ENCODE measurements at places on chromosomes 1 and 21.

GRCh38 chr1:44640200-44640853 is 34.0 kb downstream of the TMEM53 start:
- no peak for DNase-seq

DNA sequence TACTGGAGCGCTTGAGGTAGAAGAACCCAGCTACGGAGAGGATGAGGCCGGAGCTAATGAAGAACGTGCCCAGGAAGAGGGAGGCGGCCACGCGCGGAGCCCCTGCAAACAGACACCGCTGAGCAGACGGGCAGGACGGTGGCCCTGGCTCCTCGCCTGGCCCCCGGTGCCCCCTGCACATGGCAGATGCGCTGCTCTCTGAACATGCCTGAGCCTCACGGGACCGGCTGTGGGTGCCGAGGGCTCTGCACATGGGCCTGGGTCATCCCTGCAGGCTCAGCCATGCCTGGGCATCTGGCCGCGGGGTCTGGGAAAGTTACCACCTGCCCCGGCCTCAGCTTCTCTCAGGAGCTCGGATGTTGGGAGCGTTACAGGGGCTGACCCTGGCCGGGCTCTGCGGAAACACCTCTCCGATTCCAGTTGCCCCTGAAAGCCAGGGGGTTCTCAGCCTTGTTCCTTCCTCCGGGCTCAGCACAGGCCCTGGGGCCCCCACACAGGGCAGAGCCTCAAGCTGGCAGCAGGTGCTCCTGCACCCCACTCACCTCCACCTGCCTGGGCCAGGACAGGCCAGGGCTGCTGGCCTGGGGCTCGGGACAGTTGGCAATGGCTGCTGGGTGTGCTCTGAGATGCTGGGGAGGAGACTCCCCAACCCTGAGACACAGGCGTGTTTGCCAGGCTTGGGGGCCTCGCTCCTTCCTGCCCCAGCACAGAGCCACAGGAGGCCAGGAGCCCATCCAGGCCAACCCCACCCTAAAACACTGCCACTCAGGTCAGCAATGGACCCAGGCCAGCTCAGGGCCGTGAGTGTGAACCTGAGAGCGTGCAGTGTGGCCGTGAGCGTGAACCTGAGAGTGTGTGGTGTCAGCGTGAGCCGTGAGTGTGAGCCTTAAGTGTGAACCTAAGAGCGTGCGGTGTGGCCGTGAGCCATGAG is 12.1 kb upstream of the RNF223 start:
- DNase-seq = no peak

- no peak for DNase-seq
Measured at GRCh38 chr1:116559304-116559761, 11.5 kb downstream of the CD58 start.

- DNase-seq = no peak
Measured at GRCh38 chr1:2466958-2467554, 9.0 kb upstream of the PLCH2 start.

DNA sequence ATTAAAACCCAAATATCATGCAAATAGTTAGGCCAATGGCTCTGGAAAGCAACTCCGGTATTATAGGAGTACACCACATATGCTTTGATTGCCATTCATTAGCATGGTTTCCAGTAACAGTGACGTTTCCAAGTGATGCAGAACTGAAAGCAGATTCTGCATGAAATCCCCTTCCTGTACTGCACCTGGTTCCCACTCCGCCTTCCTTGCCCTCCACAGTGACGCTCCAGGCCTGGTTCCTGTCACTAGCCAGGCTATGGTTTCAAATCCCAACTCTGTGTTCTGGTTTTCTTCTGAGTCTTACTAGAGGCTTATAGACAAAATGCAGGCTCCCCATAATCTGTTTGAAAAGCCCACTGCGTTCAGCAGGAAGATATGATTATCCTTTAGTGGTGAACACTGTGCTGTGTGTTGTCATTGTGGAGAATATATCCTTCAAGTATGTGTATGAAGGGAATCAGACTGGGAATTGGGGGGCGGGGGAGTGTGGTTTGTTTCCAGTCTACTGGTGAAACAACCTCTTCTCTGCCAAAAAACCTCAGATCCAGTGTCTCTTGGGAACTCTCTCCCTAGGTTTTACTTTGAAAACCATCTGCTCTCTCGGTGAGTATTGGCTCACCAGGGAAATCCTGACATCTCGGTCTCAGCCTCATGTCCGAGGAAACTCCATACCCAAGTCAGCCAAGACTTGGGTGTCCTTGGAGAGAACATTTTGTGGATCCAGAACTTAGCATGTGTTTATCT is 78.7 kb downstream of the TYW3 start:
- no peak for DNase-seq

DNA sequence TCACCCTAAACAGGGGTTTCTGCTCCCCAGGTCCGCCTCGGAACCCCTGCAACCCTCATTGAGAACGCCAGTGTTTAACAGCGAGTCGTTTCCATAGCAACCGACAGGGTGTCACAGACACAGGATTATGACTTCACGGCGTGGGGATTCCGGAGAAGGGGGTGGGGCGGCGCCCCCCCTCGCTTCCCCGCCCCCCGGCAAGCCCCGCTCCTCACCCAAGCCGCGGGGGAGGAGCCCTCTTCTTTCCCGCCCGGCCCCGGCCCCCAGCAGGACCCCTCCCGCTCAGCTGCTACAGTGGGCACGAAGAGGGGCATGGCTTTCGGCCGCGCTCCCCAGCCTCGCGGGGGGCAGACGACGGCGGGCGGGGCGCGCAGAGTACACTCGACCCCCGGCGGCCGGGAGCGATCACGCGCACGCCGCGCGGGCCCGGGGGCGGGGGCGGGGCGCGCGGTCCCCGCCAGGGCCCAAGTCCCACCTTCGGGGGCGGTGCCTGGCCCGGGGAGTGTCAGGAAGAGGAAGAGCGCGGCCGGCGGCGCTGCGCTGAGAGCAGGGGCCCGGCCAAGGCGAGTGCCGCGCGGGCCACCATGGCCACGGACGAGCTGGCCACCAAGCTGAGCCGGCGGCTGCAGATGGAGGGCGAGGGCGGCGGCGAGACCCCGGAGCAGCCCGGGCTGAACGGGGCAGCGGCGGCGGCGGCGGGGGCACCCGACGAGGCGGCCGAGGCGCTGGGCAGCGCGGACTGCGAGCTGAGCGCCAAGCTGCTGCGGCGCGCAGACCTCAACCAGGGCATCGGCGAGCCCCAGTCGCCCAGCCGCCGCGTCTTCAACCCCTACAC is at the start of gene EFHD2:
EFHD2 (plus strand) TSS at position 501 of the 835 bp plus-strand sequence; CDS start at position 585, 84 bp downstream.
- no peak for DNase-seq

GRCh38 chr1:180946541-180947498 is 34.1 kb downstream of the KIAA1614 start:
- no peak for DNase-seq

DNA sequence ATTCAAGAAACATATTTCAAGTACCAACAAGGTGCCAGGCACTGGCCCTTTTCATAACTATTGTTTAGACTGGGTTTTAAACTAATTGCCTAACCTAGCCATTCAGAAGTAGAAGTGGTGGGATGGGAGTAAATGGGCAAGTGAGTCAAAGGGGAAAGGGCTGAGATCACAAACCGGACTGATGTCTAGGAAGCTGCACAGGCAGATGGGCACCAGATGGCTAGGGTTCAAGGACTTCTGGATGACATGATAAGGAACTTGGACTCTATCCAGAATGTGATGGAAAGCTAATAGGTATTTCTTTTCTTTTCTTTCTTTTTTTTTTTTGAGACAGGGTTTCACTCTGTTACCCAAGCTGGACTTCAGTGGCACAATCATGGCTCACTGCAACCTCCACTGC is 46.6 kb downstream of the LYST start:
- DNase-seq = no peak

DNA sequence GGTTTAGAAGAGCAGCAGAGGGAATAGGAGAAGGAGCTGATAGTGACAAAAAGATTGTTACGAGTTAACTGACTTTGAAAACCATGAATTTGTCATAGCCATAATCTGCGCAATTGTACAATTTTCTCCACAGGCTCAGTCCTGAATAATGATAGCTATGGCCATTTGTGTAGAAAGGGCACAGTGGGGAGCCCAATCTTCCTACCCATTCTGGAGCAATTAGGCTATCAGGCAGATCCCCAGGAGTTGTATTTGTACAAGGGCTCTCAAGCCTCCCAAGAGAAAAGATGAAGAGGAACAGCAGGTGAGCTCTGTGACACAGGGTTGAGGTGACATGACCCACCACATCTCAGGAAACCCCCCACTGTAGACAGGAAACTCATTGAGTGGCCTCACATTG is 42.1 kb upstream of the SAMD13 start:
- no peak for DNase-seq

DNA sequence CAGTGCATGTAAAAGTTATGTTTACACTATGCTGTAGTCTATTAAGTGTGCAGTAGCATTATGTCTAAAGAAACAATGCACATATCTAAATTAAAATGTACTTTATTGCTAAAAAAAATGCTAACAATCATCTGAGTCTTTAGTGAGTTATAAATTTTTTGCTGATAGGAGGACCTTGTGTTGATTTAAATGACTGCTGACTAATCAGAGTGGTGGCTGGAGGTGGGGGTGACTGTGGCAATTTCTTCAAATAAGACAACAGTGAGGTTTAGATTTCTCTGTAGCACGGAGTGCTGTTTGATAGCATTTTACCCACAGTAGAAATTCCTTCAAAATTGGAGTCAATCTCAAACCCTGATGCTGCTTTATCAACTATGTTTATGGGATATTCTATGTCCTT is 37.0 kb downstream of the HS2ST1 start:
- no peak for DNase-seq

DNA sequence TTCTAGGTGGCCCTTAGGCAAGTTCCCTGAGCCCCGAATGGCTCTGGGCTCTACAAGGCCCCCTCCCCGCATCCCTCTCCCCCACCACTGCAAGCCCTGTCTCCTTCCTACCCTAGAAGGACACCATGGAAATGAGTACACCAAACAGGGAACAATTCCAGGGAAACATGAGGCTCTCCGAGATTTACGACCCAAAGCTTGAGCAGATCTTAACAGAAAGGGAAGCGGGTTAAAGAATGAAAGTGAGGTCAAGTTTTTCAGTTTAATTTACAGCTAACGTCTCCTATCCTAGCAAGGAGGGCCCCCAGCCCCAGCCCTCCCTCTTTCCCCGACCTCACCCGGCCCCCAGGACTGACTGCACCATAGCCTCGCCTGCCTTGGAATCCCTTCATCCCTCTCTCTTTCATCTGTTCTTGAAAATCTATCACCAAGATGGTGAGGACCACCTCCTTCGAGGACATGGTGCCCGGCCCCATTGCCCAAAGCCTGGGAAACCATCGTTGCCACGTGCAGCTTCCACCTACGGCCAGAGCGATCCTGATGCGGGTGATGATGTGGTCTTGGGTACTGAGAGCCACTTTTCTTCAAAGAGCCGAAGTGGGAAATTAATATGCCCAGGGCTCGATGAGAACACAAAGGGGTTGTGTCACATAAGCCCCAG is 30.5 kb downstream of the SIM2 start:
- no peak for DNase-seq

DNA sequence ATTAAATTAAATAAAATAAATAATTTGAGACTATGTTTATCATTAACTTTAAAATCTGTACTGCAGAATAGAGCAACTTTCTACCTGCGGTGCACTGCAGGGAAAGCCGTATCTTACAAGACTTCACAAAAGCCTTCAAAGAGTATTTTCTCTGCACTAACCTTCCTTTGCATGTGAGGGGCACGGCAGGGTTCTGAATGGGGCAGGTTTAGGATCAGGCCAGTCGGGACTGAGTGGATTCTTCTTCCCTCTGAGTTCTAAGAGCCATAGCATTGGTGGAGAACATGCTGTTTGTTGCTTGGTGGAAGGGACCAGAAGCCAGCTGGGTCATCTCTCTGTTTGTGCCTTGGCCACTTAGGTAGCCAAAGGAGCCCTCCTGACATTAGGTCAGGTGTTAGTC is 55.2 kb upstream of the LGALS8 start:
- DNase-seq = no peak

DNA sequence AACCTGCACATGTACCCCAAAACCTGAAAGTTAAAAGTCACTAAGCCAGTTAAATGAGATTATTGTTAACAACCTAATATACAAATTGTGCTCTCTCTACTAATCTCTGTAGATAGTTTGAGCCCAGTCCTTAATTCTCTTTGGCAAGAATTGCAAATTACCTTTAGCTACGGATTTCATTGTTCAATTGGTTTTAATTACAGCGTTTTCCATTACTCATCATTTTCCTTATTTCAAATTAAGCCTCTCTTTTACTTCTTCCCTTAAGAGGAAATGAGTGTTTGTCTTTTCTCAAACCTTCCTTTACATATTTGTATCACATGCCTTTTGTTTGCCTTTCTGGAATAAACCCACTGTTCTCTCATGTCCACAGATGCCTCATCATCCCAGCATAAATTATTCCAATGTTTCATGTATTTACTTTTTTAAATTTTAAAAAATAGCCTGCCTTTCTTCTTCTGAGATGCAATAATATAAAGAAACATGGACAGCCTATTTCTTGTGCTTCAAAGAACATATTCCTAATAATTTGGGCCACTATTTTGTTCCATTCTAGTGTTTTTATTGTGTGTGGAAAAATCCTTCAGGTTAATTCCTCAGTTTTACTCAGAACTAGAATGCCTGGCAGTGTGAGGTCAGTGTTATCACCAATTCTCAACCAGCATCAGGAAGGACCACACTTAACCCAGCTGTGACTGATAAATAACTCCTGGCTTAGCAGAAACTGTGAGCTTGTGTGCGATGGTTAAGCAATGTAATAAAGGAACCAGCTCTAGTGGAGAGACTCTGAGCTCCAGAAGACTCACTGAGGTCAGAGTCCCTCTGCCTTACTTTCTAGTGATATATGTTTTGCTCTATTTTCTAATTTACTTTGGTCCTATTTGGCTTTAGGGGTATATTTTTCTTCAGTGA is 600.5 kb downstream of the LTN1 start:
- no peak for DNase-seq

GRCh38 chr1:244344001-244344400 is 107.7 kb downstream of the ADSS2 start:
- no peak for DNase-seq

- no peak for DNase-seq
Measured at GRCh38 chr1:27361553-27361952, 5.2 kb downstream of the MAP3K6 start.

- DNase-seq = no peak
Measured at GRCh38 chr1:223524930-223525451, 131.8 kb downstream of the CCDC185 start.

GRCh38 chr1:35564884-35565741 is 7.5 kb downstream of the NCDN start:
- no peak for DNase-seq

DNA sequence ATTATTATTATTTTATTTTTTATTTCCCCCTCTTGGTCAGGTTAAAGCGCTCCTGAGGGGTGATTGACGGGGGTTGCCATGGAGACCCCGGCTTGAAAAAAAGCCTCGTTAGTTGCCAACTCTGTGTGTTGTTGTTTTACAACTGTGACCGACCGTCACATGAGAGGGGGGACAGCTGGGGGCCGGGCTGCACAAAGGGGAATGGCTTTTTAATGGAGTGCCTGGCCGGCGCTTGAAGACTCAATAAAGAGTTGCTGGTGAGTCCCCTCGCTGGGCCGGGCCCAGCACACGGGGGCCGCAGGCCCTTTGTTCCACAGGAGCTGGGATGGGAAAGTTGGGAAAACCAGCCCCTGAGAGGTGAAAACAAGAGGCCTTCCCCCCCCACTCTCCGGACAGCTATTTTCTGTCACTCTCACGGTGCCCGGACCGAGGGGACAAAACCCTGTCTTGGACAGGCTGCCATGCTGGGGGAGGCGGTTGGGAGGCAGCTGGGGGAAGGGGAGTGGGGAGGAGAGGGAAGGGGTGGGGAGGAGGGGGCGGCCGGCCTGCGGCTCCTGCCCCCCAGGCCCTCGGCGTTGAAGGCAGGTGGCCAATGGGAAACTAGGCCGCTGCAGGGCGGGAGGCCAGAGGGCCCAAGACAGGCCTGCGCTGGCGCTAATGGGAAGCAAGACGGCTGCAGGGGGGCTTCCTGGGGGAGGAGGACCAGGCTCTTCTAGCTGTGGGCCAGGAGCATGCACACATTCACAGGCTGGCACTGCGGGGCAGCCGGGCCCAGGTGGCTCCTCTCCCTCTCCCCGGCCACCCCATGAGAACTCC is 67.6 kb downstream of the CASZ1 start:
- no peak for DNase-seq
